ENCODE measurements at places on chromosomes 2 and 18. TPM values are rescaled to one million over a fixed set of nuclear protein-coding genes. Genes with fewer than 3 reads are reported as not detected.

Gene NCK2
- 33.2 TPM for total RNA-seq

Gene CCL20
- total RNA-seq = not detected

Gene AGBL5
- total RNA-seq = 11.7 TPM

Gene WDR75
- total RNA-seq = 13.8 TPM

DNA sequence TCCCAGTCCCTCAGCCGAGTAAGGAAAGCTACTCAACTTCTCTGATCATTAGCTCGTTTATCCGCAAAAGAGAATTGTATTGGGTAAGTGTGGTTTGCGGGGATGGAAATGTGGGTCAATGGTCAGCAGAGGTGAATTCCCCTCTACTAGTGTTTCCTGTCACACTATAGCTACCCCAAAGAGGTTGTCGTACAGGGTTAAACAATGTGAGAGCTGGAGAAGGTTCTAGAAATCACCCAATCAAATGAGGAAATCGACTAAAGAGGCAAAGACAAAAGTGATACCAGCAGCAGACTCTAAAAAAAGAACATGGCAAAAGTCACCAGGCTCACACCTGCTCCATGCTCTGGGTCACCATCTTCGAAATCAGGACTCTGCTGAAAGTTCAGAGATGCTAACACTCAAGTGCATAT is 144.7 kb upstream of the ITGA4 start:
- DNase-seq = no peak

DNA sequence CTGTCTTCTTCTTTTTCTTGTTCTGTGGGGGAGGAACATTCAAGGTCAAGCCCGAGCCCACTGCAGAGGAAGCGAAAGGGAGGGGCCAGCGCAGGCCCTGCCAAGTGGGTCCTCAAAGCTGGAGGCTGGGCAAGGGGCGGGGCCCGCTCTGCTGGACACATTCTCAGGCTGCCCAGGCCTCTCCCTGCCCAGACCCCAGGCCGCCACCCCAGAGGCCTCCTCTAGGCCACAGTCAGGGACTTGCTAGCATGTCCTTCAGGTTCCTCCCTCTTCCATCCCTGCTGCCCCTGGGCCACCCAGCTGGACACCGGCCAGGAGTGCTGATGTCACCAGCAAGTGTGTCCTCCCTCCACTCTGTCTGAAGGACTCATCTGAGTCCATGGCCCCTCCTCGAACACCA is 44.1 kb downstream of the KIF1A start:
- DNase-seq = no peak

DNA sequence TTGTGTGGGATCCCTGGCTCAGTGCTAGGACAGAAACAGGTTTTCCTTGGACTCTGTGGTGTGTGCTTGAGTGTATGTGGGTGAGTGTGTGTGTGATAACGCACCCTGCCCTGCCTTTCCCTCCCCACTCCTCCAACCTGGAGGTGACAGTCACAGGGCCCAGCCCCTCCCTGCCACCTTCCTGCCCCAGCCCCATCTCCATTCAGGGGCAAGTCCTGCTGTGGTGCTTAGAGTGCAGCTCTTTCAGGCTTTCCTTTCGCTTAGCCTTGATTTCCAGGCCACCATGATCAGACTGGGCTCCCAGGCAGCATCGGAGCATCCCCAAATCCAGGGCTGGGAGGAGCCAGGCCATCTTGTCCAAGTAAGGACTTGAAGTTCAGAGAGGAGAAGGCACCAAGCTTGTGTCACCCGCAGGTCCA is 185.2 kb downstream of the ZFP36L2 start:
- no peak for DNase-seq

DNA sequence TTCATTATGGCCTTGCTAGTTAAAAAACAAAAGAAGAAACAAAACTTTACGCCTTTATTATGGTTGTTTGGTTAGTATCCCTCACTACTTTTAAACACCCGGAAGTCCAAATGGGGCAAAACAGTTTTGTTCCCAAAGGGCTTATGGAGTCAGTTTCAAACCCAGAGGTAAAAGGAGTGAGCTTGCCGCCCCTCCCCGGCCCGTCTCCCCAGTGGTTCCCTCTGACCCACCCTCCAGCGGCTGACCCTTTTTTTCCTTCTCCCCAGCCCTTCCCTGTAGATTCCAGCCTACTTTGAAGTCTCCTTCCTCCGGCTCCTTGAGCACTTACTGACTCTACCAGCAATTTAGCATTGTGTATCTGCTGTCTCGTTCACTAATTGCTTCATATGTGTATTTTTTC is 209.2 kb downstream of the ICOS start:
- no peak for DNase-seq

DNA sequence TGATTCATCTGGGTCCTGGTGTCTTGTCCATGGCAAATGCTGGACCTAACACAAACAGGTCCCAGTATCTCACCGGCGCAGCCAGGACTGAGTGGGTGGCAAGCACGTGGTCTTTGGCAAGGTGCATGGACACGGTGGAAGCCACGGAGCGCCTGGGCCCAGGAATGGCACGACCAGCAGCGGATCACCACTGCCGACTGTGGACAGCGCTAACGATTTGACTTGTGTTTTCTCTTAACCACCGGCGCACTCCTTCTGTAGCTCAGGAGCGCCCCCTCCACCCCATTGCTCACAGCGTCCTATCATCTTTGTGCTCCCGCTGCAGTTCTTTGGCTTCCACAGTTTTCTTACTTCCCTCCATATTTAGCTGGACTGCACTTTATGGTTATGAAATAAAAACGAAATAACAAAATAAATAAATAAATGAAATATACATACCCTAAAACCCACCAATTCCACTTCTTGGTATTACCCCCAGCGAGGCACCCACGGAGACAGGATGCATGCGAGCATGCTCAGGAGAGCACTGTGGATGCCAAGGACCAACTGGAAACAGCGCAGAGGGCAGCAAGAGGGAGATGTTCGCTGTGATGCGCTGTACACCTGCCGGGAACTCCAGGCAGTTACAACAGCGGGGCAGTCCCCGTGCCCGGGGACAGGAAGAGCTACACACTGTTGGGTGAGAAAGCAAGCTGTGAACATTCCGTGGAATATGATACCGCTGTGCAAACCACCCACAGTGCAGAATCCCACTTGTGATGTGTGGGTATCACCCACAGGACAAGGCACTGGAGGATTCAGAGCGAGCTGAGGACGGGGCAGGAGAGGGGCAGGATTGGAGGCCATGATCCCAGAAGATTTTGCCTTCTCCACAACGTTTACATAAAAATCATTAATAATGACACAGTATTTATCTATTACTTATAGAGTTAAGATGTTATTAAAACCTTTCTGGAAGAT is 7.0 kb upstream of the CIDEA start:
- peak; percentile 64 for DNase-seq

DNA sequence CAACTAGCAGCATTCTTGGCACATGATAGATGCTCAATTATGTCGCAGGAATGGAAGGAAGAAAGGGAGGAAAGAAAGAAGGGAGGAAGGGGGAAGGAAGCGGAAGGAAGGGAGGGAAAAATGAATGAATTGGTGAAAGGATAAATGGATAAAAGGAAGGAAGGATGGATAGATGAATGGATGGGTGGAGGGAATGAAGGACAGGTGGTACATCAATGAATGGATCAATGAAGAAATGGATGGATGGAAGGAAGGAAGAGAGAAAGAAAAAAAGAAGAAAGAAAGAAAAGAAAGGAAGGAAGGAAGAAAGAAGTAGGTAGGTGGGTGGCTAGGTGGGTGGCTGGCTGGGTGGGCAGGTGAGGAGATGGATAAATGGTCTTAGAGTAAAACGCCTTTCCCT is 56.8 kb downstream of the TWIST2 start:
- no peak for DNase-seq

- no peak for DNase-seq
Observed at GRCh38 chr18:7413906-7414305, 153.2 kb upstream of the PTPRM start.

GRCh38 chr2:9774266-9774665 is 69.0 kb upstream of the TAF1B start:
- no peak for DNase-seq

GRCh38 chr2:178241844-178242551 is 47.7 kb downstream of the OSBPL6 start:
- no peak for DNase-seq

GRCh38 chr2:169038338-169038757 is 7.2 kb upstream of the ABCB11 start:
- DNase-seq = no peak

DNA sequence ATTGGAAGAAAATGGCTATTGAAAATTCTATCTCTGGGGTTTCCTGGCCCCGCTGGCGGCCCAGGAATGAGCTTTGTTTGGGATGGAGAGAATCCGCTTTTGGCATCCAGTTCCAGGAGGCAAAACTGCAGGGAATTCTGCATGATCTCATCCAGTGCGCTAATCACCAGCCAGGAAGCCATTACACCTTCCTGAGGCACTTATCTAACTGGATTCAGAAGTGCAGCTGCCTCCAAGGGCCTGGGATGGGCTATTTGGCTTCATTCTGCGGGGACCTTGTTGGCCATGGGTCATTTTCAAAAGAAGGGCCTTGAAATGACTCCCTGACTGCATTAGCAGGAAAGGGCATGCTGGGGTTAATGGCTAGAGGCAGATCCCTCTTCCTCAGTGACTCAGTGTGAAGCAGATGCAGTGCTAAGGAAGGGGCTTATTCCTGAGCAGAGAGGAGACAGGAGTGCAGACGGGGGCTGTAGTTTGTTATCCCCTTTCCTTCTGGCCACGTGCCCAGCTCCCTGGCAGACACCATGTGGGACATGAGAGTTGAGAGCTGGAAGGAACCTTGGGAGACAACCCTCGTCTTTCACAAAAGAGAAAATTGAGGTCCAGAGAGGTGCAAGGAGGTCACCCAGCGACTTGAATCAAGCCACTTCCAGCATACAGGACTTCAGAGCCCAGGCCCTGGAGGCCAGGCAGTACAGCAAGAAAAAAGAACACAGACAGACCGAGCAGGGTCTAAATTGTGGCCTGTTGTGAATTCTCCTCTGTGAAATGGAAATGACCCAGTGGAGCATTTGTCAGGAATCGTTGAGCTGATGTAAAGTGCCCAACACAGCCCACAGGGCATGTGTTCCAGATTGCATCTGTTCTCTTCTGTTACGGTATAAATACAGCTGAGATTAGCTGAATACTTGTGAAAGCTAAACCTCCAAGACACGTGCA is 161.8 kb downstream of the PRKCE start:
- DNase-seq = no peak

GRCh38 chr2:64359892-64360657 is 93.9 kb upstream of the LGALSL start:
- peak; percentile 79 for DNase-seq

- DNase-seq = no peak
Observed at GRCh38 chr18:50330176-50330575, 42.7 kb upstream of the CXXC1 start.

All from cardiac septum (tissue), 1 donor.